ENCODE measurements at places on chromosomes 11 and 22. TPM values are rescaled to one million over a fixed set of nuclear protein-coding genes. Genes with fewer than 3 reads are reported as not detected.

- DNase-seq: peak; percentile 61
These were observed 774 bp upstream of the E2F8 start for GRCh38 chr11:19241260-19242178.

DNA sequence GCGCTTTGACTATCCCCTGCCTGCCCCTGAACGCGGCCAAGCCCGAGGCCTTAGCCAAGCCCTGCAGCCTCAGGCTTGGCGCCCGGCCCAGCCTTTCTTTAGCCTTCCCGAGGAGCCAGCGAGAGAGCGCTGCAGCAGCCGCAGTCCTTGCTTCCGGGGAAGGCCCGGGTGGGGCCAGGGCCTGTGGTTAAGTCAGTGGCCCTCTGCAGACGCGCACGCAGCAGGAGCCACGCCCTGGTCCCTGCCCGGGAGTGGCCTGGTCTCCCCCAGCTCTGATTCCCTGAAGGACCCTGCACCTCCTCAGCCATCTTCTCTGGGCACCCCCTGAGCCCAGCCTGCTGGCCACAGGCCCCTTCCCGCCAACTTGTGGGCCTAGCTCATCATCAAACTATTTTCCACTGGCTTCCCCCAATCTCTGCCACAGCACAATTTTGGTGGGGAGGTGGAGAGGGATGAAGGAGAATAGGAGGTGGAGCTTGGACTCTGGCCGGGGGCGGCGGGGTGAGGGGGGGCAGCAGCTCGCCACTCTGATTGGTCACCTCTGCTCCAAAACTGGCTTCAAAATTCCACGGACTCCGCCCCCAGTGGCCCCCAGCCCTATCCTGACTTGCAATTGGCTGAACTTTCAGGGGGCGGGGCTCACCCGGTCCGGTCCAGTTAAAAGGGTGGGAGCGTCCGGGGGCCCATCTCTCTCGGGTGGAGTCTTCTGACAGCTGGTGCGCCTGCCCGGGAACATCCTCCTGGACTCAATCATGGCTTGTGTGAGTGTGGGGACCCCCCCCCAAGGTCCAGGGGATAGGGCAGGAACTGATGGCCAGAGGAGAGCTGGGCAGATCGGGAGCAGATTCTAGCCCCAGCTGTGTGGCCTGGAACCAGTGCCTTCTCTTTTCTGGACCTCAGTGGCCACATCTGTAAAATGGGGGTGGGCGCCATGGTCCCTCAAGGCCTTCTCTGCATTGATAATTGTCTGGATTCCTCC lies at the start of gene LGALS1:
Gene LGALS1 (plus strand): TSS at position 686 of the 979 bp plus-strand sequence. CDS start 67 bp downstream, at position 753.
- DNase-seq: peak; percentile 96

The GUCY1A2 gene
- 23.5 TPM for total RNA-seq

DNA sequence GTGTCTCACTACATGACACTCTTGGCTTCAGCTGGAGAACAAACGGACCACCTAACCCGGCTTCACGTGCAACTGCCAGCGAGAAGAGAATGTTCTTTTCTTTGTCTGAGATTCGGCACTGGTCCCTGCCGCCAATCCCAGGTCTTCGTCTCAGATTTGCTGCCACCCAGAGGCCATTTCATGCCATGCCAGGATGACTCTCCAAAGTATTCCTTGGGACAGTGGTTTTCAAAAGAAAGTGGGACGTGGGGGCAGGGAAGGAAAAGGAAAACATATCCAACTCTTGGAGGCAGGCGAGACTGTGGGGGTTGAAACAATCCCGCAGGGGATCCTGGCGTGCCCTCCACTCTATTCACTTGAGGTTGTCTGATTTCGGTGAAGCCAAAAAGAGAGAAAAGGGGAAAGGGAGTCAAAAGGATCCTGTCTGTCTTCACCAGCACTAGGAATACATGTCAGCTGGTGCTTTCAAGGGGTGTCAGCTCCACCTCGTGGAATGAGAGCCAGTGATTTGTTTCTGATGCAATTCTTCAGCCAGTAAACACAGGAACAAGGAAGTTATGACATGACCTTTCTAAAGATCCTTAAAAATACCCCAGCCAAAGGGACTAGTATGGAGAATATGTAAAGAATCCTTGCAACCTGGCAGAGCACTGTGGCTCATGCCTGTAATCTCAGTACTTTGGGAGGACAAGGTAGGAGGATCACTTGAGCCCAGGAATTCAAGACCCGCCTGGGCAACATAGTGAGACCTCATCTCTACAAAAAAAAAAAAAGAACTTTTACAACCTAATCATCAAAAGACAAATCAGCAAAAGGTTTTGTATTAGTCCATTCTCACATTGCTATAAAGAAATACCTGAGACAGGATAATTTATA lies 41.0 kb upstream of the APLNR start:
- peak; percentile 71 for DNase-seq

DNA sequence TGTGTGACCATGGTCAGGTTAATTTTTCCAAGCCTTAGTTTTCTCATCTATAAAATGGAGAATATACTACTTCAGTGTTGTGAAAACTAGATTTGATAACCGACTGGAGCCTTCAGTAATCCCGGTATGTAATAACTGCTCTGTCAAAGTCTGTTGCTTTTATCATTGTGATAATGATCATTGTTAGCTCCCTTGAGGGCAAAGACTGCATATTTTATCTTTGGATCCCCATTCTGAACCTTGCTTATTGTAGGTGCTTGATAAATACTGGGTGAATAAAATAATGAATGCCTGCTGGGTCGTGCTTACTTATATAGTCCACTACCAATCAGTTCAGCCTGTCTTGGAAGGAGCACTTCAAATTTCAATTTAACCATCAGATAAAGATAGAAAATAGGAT lies 105.3 kb downstream of the ARFGAP2 start:
- DNase-seq: no peak

The CHADL gene
- total RNA-seq: 3.6 TPM

The DDX25 gene
- not detected for total RNA-seq

The SCGB2A2 gene
- total RNA-seq: not detected
